ENCODE measurements at places on chromosomes 4 and X.
A peak's percentile ranks its signal among the peaks of the same experiment; 100 is the strongest.

DNA sequence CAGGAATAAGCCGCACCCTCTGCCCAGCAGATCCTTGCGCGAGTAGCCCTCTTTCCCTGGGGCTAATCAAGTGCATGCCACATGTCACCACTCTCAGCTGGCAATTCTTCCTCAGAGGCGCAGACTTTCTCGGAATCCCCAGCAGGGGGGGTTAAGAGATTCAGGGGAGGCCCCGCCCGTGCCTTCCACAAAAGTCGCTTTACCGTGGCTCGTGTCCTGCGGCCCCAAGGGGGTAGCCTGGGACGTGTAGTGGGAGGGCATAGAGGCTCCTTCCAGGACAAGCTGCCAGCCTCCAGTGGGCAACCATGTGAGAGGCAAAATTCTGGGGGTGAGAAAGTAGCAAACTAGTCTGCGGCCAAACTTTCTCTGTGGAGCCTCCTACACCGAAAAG is 652 bp downstream of the SRPX start:
- peak; percentile 59 for DNase-seq

GRCh38 chr4:184755278-184755677 is 21.4 kb upstream of the CENPU start:
- no peak for DNase-seq

DNA sequence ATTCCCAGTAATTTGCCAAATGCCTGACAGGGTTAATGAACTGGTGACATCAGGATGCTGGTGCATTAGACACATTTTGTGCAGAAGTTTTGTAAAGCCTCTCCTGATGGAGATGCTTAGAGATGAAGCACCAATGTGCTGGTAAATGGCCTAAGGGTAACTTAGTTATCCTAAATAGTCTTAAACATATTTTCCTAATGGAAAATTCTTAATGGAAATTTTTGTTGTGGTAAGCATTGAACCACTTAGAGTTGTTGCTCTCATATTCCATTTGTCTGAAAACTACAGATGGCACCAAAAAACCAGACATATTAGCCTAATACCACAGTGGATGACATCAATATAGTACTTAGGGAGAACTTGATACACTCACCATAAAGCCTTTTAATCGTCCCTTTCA is 154.5 kb upstream of the ANK2 start:
- DNase-seq, result no peak

DNA sequence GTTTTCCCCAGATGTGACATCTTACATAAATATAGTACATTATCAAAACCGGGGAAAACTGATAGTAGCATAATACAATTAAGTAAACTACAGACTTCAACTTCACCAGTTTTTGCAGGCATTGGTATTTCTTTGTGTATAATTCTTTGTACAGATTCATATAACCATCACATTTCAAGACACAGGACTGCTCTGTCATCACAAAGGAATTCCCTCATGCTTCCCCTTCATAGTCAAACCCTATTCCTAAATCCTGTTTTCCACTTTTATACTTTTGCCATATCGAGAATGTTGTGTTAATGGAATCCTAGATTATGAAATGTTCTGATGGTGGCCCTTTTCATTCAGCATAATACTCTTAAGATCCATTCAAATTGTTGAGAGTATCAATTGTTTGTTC is 36.0 kb downstream of the STIM2 start:
- DNase-seq, result no peak

- DNase-seq, result no peak
These were observed 100.4 kb downstream of the MMRN1 start for GRCh38 chr4:89995006-89995405.

- DNase-seq, result no peak
These were observed 6.8 kb upstream of the DCAF8L1 start for GRCh38 chrX:27987862-27988646.

- DNase-seq, result no peak
These were observed 677 bp upstream of the NONO start for GRCh38 chrX:71282514-71283402.

DNA sequence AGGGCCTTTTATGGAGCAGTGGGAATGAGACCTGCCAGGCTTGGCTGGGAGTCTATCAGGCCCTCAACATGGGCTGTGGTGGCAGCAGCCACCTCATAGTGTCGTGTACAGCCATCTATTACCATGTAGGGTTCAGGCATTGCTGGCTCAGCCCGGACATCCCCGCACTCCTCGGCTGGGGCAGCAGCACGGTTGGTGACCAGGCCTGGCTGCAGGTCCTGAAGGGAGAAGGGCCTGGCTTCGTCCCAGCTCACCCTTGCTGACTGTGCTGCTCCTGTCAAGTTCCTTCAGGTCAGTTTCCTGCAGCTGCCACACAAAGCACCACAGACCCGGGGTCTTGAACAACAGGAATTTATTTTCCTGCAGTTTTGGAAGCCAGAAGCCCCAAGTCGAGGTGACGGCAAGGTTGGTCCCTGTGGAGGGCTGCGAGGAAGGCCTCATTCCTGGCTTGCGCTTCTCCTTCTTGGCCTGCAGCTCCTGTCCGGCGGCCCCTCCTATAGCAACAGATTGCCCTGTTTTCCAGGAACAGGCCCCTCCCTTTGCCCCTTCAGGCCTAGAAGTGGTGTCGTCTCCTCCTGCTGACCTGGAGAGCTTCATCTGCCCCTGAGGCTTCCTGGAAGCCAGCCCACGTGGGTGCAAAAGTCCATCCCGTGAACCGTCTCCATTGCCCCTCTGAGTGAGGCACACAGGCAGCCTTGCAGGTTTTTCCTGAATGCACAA is 25.2 kb upstream of the SORCS2 start:
- DNase-seq, result peak; percentile 19

- DNase-seq, result peak; percentile 69
These were observed 687 bp downstream of the CDK16 start for GRCh38 chrX:47218920-47219815.

- DNase-seq, result no peak
These were observed 362.0 kb upstream of the AMOT start for GRCh38 chrX:113202601-113203000.

DNA sequence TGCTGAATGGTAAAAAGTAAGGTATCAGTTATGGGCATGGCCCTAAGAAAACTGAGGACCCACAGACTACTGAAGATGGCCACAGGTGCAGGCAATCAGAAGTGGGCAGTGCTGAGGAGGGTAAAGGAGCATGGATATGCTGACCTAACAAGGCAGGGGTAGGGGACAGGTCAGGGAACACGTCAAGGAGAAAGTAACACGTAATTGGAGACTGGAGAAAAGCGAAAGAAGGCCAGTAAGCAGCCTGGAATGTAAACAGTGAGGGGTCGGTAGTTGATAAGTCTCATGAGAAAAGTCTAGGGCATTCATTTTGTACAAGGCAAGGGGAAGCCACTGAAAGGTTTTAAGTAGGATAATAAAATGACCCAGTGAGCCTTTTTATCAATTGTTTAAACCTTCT is 153.3 kb downstream of the PRDM5 start:
- no peak for DNase-seq

- no peak for DNase-seq
These were observed 443.0 kb upstream of the GALNT7 start for GRCh38 chr4:172725581-172725980.

- no peak for DNase-seq
These were observed 41.1 kb downstream of the GBA3 start for GRCh38 chr4:22733816-22734215.

DNA sequence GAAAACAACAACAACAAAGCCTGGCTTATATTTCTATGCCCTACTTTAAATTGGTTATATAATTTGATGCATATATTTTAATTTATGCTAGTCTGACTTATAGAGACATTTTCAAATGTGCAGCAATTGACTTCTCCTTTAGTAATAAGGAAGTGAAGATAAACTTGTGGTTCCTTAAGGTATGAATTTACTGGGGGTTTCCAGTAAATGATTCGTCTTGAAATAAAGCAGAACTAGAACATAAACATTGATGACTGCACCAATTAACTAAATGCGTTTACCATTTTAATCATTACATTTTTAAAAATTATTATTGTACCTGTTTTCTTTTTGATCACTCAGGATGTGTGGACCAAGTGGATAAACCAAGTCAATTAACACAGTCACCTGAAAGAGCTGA is 99.6 kb upstream of the CCSER1 start:
- DNase-seq, result no peak

GRCh38 chr4:89254847-89255246 is 52.8 kb downstream of the GPRIN3 start:
- DNase-seq, result no peak

DNA sequence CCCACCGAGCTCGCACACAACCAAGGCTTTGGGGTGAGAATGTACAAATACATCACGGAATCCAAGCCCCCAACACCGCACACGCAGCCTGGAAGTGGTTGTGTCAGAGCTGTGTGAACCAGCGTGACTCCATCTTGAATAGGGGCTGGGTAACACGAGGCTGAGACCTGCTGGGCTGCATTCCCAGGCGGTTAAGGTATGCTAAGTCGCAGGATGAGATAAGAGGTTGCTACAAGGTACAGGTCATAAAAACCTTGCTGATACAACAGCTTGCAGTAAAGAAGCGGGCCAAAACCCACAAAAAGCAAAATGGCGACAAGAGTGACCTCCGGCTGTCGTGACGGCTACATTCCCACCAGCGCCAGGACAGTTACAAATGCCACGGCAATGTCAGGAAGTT is 258.4 kb downstream of the DHRSX start:
- DNase-seq, result no peak

Measured in femur (tissue), 1 donor.